EH (cell line): ENCODE measurements at places on chromosomes 12 and 14.

GRCh38 chr12:6382371-6382770 is 1.6 kb upstream of the LTBR start:
- DNase-seq, result no peak

- peak; percentile 95 for DNase-seq
Measured at GRCh38 chr14:54312166-54312801, 84.5 kb upstream of the CDKN3 start.

DNA sequence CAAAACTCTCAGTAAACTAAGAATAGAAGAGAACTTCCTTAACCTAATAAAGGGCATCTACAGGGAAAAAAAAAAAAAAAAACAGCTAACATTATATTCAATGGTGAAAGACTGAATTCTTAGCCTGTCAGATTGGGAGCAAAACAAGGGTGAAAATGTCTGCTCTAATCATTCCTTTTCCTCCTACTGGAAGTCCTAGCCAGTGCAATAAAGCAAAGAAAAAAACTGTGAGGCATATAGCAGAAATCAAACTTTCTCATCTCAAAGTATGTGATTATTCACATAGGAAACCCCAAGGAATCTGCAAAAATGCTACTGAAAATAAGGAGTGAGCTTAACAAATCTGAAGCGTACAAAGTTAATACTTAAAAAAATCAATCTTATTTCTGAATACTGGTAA is 170.7 kb downstream of the NUAK1 start:
- DNase-seq, result peak; percentile 32

DNA sequence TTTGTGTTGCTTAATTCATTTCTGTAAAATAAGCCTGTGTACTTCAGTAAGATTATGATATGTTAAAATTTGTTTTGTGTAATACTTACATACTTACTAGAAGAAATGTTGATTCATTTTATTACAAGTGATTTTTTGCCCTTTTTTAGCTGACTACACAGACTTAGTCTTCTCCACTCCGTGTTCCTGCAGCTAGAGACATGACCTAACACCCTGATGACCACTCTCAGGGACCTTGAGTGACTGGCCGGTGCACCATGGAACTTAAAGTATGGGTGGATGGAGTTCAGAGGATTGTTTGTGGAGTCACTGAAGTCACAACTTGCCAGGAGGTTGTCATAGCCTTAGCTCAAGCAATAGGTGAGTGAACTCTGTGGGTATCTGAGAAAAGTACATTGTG is 69.8 kb downstream of the BHLHE41 start:
- DNase-seq, result no peak

DNA sequence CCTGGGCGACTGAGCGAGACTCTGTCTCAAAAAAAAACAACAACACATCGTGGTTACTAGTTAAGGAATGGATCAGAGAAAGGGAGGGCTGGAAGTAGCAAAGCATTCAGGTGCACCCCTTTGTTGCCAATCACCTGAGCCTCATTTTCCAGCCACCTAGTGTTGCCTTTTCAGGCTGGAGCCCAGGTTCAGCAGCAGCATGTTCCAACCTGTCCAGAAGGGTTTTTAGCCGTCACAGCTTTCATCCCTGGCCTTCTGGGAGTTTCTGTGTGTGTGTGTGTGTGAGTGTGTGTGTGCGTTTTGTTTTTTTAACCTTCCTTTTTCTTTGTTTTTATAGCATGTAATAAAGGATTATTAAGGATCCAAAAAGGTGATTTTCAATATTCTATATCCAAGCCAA is 121.1 kb upstream of the ATF1 start:
- DNase-seq, result no peak

DNA sequence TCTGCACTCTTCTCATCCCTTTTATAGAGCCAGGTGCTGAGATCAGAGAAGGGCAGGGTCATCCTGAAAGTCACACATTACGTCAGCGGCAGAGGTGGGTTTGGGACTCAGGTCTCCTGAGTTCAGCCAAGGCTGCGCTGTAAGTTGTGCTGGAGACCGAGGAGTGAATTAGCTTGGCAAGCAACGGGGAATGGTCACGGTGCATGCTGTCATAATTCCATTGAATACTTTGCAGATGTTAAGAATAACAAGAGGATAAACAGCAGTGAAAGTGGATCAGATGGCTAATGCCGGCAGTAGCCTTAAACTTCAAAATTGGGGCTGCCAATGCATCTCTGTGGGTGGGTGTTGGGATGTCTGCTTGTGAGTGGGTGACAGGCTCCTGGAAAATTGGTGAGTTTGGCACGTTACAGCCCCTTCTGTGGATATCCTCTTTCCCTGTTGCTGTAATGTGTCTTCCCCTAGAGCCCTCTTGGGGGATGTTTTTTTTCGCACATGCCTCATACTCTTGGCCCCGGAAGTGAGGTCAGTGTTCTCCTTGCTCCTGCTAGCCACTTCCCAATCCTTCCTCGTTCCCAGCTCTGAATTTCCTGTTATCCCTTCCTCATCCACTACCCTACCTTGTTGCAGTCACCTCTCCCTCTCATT is 287.1 kb upstream of the SRRM4 start:
- no peak for DNase-seq

DNA sequence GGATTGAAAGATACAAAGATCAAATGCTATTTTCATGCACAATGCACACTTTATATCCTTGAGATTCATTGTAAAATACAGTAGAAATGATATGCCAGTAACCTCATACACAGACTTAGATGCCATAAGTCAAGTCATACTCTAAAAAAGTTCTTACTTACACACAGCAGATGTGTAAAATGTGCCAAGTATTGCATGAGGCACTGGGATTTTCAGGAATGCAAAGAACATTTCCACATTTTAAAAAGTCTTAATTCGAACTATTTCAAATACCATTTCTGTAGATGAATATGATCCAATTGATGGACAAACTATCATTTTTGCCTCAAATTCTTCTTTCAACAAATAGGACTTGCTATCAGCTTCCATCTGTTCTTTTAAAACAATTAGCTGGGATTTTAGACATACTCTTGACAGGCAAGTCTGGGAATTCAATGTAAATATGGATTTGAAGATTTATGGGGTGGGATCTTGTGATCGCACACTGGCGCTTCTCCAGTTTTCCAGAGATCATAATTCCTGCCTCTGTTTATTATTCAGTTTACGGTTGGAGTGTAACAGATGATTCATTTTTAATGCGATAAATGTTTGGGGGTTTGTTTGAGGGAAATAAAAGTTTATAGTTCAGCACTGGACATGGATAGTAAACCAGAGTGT is 183.8 kb downstream of the PAX9 start:
- no peak for DNase-seq

- DNase-seq, result no peak
Measured at GRCh38 chr14:20657216-20658211, 16.0 kb upstream of the OR6S1 start.

DNA sequence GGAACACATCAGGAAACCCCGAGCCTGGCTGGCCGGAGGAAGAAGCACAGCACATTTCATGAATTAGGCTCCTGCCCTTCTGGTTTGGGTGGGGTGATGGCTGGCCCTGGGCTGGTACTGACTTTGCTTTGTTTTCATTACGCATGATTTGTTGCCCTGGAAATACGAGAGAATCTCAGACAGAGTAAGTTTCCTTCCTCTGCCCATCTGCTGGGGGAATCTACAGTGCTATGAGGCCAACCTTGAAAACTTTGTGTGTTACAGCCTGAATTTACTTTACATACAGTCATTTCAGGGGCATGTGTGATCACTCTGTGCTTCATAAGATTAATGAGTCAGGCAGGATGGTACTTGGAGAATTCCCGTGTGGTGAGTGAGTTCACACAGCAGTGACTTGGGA is 20.5 kb upstream of the SLC5A8 start:
- DNase-seq, result peak; percentile 89

DNA sequence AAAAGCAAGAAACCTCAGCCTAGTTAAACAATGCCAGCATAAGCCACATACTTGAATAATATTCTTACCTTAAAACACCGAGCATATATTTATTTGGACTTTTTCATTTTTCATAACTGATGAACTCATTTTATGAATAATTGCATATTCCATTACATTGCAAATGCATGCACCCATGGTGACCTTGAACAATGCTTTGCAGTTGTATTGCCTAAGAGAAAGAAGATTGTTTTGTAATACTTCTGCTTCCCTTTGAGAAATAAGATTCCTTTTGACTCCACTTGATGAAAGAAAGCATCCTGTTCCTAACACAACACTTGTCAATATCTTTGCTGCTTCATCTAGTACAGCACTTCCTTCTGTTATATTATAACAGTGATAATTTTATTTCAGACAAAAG is 1182.2 kb downstream of the FLRT2 start:
- no peak for DNase-seq

DNA sequence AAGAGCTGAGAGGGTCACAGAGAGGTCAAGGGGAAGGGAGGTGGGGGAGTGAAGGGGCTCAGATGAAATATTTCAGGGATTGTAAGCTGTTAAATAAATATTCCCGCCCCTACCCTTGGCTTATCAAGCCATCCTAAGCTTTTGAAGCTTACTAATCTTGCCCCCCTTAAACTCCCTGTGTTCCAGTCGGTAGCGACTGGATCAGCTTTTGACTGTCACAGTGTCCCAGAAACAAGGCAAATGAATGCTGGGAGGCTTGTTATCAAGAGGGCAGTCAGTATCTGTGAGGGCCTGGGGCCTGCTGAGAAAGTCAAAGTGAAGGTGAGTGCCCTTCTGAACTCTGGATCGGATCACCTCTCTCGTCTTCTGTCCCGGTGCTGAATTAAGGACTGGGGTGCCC is 128.1 kb downstream of the DACT1 start:
- no peak for DNase-seq

- DNase-seq, result no peak
Measured at GRCh38 chr12:130714591-130715149, 1.4 kb downstream of the RIMBP2 start.

DNA sequence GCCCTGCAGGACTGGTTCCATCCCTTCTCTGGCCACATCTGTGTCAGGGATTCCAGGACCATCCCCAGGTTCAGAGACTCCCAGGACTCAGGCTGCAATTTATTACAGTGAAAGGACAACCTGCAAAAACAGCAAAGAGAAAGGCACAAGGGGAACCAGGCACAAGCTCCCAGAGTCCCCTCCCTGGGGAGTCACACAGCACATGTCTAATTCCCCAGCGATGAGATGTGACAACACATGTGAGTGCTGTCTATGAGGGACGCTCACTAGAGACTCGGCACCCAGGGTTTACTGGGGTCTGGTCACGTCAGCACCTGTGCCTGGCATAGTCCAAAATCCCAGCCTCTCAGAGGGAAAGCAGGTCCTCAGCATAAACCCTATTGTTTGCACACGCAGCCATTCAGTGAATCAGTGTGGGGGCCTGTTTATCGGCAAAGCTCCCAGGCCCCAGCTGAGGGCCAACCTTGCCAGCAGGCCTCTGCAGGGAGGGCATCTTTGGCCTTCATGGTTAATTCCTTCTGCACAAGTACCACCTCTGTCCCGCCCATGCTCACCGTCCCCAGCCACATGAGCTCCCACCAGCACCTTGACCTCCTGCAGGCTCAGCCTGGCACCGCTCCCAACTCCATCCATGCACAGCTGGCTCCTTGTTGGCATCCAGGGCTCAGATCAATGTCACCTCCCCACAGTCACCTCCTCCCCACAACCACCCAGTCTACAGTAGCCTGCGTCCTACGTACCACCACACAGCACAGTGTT is 198.9 kb upstream of the SFSWAP start:
- DNase-seq, result no peak

- DNase-seq, result no peak
Measured at GRCh38 chr12:116141110-116141832, 136.2 kb downstream of the MED13L start.

- DNase-seq, result no peak
Measured at GRCh38 chr12:25686351-25686750, 133.3 kb upstream of the LMNTD1 start.

GRCh38 chr12:128784030-128784760 is 39.6 kb downstream of the SLC15A4 start:
- DNase-seq, result no peak

- no peak for DNase-seq
Measured at GRCh38 chr12:100170313-100170858, 27.7 kb upstream of the BLTP3B start.

DNA sequence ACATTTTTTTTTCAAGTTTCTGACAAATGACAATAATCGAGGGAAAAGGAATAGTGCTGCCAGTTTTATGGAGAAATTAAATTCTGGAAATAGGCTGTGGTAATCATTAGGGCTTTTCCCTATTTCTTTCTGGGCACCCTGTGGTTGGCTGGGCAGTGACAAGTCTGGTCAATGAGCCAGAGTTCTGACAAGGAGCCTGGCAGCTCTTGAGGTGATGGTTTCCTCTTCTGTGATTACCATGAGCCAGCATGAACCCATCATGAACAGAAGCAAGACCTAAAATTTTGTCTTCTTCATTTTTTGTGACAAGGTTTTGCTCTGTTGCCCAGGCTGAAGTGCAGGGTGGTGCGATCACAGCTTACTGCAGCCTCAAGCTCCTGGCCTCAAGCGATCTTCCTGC is 115.8 kb downstream of the TRAFD1 start:
- no peak for DNase-seq

DNA sequence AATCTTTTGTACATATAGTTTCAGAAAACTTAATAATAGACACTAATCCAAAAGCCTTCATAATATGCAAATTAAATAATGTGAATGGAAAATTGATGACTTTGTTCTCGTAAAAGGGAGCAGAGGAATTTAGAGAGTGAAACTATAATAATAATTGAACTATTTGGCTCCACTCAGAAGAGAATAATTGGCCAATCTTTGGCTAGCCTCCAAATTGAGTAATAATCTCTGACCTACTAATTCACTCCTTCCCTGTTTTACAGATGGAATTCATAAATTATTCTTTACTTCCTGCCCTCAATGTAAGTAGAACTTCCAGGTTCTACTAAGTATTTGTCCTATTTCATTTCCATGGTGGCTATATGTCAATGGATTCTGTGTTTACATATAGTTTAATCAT is 15.8 kb downstream of the TRIM9 start:
- DNase-seq, result no peak

DNA sequence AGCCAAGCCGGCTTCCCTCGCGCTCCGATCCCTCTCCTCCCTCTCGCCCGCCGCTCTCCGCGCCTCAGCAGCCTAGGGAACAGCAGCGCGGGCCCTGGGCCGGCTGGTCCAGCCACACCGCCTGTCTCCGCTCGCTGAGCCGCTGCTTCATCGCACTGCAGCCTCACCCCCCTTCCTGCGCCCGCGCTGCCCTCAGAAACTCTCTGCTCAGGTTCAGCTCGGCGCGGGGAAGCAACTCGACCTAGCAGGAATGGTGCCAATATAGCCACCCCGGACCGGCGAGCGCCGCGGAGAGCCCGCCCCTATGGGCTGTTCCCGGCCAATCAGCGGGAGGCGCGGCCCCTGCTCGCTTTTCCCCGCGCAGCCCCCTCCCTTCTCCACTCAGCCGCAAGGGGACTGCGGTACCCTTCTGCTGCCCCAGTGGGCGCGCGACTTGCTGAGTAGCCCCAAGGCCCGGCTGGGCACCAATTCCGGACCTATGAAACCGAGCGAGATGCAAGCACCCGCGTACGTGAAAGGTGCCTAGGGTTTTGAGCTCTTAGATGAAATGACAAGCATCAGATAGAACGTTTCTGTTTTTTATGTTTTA is at the start of gene ADAMTS20:
Gene ADAMTS20 (minus strand): TSS at position 233 of the 589 bp plus-strand sequence. CDS start 282 bp downstream, outside the sequence.
- DNase-seq, result no peak

DNA sequence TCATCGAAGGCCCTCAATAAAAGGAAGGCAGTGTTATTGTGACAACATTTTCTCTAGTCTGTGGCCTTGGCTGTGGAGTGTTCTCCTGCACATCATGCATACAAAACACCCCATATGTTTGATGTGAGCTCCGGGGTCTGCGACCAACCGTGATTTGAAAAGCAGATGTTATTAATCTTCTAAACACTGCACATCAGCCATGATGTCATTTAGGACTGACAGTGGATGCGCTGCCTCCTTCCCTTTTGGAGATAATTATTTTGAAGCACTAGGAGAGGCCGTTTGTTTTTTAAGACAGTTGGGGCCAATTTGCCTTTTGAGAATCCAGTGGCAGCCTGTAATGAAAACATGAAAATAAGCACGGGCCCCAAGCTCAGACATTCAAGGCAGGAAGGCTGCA is 1041.6 kb downstream of the BCL11B start:
- no peak for DNase-seq
